ENCODE measurements at places on chromosomes 2 and 18. TPM values are rescaled to one million over a fixed set of nuclear protein-coding genes. Genes with fewer than 3 reads are reported as not detected.

SKA1 gene
- not detected for total RNA-seq

ICOS gene
- not detected for total RNA-seq

KCNE4 gene
- total RNA-seq: 3.0 TPM

VWC2L gene
- not detected for total RNA-seq

RBM43 gene
- total RNA-seq: 13.6 TPM

EN1 gene
- not detected for total RNA-seq

C1GALT1C1L gene
- 0.99 TPM for total RNA-seq

FAHD2A gene
- total RNA-seq: 23.1 TPM

DNA sequence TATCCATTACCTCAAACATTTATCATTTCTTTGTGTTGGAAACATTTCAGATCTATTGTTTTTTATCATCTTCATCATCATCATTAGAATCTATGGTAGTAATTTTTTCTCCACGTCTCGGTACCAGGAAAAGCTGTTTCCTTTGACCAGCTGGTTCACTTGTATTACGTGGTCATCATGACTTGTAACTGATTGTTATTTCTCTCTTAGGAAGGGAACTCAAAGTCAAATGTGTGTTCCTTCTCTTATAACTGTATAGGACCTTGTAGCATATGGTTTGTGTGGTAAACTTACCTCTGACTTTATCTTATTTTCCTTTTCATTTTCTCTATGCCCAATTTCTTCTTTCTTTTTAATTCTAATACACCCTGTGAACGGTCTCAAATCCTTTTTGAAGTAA is 16.5 kb downstream of the NCOA1 start:
- no peak for DNase-seq
- H3K27me3 ChIP-seq: no peaks in the 10 kb centered on the region
- peaks cover 4% of the 10 kb centered on the region for H3K4me1 ChIP-seq

DNA sequence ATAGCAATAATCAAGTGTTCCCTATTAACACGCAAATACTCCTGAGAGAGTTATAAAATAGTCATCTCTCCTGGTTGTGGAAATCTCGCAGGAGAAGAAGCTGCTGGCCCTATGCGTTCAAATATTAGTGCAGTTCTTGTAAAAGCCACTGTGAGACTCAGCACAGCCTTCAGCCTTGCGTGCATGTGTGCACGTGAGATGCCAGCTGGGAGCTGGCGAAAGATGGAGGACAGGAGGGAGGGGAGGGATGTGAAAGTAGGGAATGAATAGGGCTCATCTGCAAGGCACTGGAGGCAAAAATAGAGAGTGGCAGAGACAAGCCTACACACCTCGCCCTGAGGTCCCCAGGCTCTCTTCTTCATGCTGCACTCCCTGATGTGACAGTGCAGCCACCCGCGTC is 126.5 kb downstream of the INO80D start:
- H3K4me3 ChIP-seq: no peak overlapping the region
- H3K36me3 ChIP-seq: no peaks in the 10 kb centered on the region
- no peak for DNase-seq
- no peaks in the 10 kb centered on the region for H3K4me1 ChIP-seq

GRCh38 chr2:218839888-218840287 is 8.3 kb upstream of the PRKAG3 start:
- no peaks in the 10 kb centered on the region for H3K36me3 ChIP-seq
- H3K4me1 ChIP-seq: no peaks in the 10 kb centered on the region

- peaks cover 10% of the 10 kb centered on the region for H3K4me1 ChIP-seq
- H3K4me3 ChIP-seq: no peak overlapping the region
- no peak for DNase-seq
Observed at GRCh38 chr2:69061525-69061924, 48.5 kb downstream of the ANTXR1 start.

DNA sequence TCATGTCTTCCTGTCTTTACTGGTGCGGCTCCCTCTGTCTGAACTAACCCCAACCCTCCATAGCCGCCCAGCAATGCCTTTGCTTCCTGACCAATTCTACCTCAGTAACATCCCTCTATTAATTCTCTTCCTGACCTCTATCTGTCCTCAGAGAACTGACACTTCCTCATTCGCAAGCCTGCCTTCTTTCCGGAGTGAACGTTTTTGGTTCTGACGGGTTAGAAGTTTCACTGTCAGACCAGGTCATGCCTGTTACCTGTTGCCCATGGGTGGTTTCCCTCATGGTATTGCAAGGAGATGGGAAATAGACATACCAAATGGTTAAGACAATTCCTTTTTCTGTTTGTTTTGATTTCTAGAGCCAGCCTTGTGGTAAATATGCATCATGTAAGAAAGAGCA is 453.4 kb upstream of the SLC14A2 start:
- H3K27me3 ChIP-seq: no peaks in the 10 kb centered on the region
- DNase-seq: no peak
- no peaks in the 10 kb centered on the region for H3K4me1 ChIP-seq
- H3K27ac ChIP-seq: no peak overlapping the region
- no peaks in the 10 kb centered on the region for H3K36me3 ChIP-seq

- no peak overlapping the region for H3K4me3 ChIP-seq
- no peak for DNase-seq
- no peaks in the 10 kb centered on the region for H3K36me3 ChIP-seq
Observed at GRCh38 chr2:187495324-187495723, 47.3 kb upstream of the CALCRL start.

GRCh38 chr2:159617646-159618045 is 1.3 kb upstream of the BAZ2B start:
- H3K27ac ChIP-seq: no peak overlapping the region
- no peaks in the 10 kb centered on the region for H3K4me1 ChIP-seq
- DNase-seq: no peak
- peaks cover 2% of the 10 kb centered on the region for H3K27me3 ChIP-seq

DNA sequence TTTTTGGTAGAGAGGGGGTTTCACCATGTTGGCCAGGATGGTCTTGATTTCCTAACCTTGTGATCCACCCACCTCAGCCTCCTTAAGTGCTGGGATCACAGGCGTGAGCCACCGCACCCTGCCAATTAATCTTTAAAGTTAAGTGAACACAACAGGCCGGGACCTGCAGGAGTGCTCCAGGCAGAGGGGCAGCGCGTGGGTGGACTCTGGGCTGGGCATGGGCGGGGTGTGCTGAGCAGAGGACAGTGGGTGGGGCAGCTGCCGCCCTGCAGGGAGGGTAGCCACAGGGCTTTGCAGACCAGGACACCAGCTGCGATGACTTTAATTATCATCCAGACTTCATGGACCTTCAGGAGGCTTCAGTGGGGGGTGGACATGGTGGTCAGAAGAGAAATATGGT is 8.8 kb upstream of the GPR148 start:
- H3K36me3 ChIP-seq: no peaks in the 10 kb centered on the region
- H3K4me1 ChIP-seq: no peaks in the 10 kb centered on the region
- H3K4me3 ChIP-seq: no peak overlapping the region
- DNase-seq: no peak
- H3K27ac ChIP-seq: no peak overlapping the region
- no peaks in the 10 kb centered on the region for H3K27me3 ChIP-seq

DNA sequence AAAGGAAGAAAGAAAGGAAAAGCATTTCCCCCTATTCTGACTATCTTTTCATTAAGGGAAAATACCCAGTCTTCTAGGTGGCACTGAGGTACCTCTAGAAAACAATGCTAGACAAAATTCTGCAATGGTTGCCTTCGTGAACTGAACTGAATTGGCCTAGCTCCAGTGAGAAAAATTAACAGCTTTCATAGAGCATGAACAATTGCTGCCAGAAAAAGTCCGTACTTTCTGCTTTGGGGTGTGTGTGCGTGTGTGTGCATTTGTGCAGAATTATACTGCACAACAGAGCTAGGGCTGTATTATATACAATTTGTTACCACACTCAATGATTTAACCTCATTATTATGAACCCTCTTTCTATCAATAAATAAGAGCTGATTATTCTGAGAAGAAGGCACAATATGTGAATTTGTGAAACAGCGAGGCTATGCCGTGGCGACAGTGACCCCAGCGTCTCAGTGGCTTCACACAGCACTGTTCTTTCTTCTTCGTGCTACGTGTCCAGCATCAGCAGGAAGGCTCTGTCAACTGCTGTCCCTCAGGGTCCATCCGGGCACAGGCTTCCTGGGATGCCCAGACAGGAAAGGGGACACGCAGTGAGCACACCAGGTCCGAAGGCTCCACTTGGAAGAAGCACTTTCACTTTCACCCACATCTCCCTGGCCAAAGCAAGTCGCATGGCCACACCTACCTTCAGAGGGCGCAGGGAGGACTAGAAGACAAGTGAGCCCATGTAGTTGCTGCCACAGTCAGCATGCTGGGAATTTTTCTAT is 47.5 kb downstream of the PTGR3 start:
- H3K27me3 ChIP-seq: no peaks in the 10 kb centered on the region
- peak overlapping the region; percentile 4 for H3K4me3 ChIP-seq
- DNase-seq: no peak
- H3K27ac ChIP-seq: no peak overlapping the region
- H3K4me1 ChIP-seq: peaks cover 2% of the 10 kb centered on the region

DNA sequence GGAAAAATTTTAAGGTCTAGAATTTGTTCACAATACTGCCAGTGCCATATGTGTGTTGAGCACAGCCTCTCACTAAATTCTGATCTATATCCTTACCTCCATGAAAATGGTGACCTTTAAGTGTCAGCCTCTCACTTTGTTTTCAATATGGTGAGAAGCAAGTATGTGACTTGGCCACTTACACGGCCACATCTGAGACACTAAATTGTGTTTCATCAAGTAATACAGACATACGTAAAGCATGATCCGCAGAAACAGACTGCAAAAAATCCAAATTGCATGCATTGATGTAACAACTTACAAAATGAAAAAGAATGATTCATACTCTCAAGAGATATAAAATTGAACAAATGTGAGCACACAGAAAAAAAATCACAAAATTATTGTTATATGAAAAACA is 55.2 kb upstream of the UGP2 start:
- H3K27ac ChIP-seq: no peak overlapping the region
- H3K27me3 ChIP-seq: no peaks in the 10 kb centered on the region
- H3K4me1 ChIP-seq: no peaks in the 10 kb centered on the region
- DNase-seq: no peak
- no peaks in the 10 kb centered on the region for H3K36me3 ChIP-seq

DNA sequence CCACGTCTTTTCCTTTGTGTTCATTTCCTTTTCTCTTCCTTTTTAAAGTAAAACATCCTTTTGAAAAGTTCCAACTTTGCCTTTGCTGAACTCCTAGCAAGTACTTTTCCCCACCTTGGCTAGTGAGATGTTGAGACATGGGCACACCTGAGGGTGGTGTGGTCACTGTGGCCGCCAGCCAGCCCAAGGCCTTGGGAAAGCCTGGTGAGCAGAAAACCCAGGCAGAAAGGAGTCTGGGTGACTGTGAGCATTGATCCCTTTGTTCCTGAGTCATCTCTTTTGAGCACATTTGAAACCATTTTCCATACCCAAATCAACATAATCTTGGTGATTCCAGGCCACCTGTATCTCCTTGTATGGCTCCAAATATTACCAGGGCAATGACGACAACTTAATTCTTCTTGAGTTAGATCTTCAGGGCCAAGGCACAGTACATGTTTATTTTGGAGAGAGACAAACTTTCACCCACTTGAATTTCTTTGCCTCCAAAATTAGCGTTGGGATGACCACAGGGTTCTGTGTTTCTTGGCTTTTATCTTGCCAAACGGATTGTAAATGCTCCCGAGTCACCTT is 14.5 kb downstream of the EPAS1 start:
- H3K36me3 ChIP-seq: no peaks in the 10 kb centered on the region
- H3K4me3 ChIP-seq: no peak overlapping the region
- H3K27me3 ChIP-seq: no peaks in the 10 kb centered on the region
- H3K27ac ChIP-seq: peak overlapping the region; percentile 52

DNA sequence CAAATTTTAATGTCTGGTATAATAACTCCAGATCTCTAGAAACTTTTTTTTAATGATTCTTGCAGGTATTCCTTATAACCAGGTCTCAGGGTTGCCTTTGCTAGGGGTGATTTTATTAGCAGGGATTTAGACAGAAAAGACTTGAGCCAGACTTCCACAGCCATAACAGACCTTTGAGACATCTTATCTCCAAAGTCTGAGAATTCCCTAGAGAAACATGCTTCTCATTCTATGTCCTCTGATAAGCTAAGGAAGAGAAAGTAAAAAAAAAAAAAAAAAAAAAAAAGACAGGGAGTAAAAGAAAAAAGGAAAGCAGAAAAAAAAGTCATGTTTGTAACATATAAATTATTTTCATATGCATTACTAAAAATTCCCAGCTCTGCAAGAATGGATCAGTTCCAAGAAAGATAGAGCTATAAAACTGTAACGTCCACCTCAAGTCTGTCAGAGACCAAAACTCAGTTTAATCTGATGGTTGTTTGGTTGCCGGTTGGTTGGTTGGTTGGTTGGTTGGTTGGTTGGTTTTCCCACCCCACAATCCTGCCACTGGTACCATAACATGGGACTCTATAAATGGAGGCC is 153.8 kb downstream of the COL6A3 start:
- no peaks in the 10 kb centered on the region for H3K27me3 ChIP-seq
- no peak overlapping the region for H3K27ac ChIP-seq
- H3K4me1 ChIP-seq: peaks cover 16% of the 10 kb centered on the region
- no peaks in the 10 kb centered on the region for H3K36me3 ChIP-seq
- no peak overlapping the region for H3K4me3 ChIP-seq
- DNase-seq: no peak

- H3K27ac ChIP-seq: no peak overlapping the region
- no peaks in the 10 kb centered on the region for H3K27me3 ChIP-seq
- H3K4me3 ChIP-seq: no peak overlapping the region
- peak; percentile 4 for DNase-seq
Observed at GRCh38 chr2:20180676-20181648, 44.0 kb downstream of the SDC1 start.

GRCh38 chr2:239298116-239298804 is 102.6 kb downstream of the HDAC4 start:
- no peak for DNase-seq
- no peak overlapping the region for H3K4me3 ChIP-seq
- no peaks in the 10 kb centered on the region for H3K27me3 ChIP-seq
- H3K36me3 ChIP-seq: no peaks in the 10 kb centered on the region
- H3K4me1 ChIP-seq: peaks cover 33% of the 10 kb centered on the region

- H3K27me3 ChIP-seq: no peaks in the 10 kb centered on the region
- DNase-seq: no peak
- H3K4me1 ChIP-seq: no peaks in the 10 kb centered on the region
- H3K27ac ChIP-seq: no peak overlapping the region
Observed at GRCh38 chr2:233811732-233812131, 33.6 kb downstream of the MROH2A start.

DNA sequence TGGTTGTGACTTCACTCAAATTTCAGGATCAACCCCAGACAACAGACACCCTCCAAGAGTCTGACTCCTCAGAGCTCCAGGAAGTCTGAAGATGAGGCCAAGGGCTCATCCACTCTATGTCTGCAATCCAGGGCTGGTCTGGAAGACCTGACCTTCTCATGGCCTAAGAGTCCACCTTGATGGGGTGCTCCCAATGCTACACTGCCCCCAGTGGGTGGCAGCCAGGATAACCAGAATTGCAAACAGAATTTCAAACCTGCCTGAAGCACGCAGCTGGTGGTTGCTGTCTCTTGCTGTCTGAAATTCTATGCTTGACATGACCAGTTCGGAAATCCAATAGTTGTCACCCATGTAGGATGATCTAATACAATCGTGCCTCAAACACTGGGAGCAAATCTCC is 96.0 kb downstream of the UXS1 start:
- H3K27me3 ChIP-seq: no peaks in the 10 kb centered on the region
- no peaks in the 10 kb centered on the region for H3K4me1 ChIP-seq
- no peak for DNase-seq
- H3K36me3 ChIP-seq: no peaks in the 10 kb centered on the region
- H3K27ac ChIP-seq: no peak overlapping the region
- no peak overlapping the region for H3K4me3 ChIP-seq

- H3K36me3 ChIP-seq: no peaks in the 10 kb centered on the region
- H3K27me3 ChIP-seq: no peaks in the 10 kb centered on the region
- peak overlapping the region; percentile 18 for H3K27ac ChIP-seq
- DNase-seq: no peak
- peaks cover 6% of the 10 kb centered on the region for H3K4me1 ChIP-seq
Observed at GRCh38 chr2:85560812-85561279, 447 bp downstream of the GGCX start.

Data from ovary (tissue), 10 donors.